DMS 273 treated with DMSO at 0.1 percent for 48 hours (cell line): ENCODE measurements at places on chromosomes 5 and 9.
A peak's percentile ranks its signal among the peaks of the same experiment; 100 is the strongest.

DNA sequence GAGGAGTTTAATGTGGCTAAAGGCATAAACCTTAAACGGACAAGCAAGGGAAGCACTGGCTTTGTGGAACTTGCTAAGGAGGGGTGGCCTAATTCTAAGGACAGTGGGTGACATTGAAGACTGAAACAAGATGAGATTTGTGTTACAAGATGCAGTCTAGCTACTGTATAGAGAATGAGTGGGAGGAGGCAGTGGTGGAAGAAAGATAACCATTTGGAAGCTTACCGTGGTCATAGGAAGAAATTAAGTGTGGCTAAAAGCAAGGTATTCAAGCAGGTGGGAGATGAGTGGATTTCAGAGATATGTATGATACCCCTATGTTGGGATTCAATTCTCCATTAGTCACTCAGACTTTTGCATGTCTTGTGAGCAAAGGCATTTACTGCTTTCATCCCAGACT lies 4.6 kb downstream of the PAM start:
- DNase-seq, result no peak

DNA sequence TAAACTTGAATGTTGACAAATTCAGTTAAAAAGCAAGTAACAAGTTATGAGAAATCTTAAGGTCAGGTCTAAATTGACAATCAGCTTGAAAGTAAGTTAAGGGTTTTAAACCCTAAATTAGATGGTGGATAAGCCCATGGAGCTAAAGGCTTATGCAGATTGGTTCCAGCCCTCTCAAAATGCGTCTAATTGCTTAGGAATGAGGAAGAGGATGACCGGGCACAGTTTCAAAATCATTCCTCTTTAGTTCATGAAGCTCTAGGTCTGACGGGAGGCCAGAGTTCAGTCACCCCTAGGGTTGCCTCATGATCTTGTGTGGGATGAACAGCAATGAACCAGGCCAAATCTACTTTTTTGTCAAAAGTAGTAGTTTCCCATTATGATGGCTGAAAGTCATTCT lies 75.4 kb downstream of the SLC38A9 start:
- no peak for DNase-seq

- DNase-seq, result no peak
These were observed 146.8 kb downstream of the MUSK start for GRCh38 chr9:110815361-110815760.

DNA sequence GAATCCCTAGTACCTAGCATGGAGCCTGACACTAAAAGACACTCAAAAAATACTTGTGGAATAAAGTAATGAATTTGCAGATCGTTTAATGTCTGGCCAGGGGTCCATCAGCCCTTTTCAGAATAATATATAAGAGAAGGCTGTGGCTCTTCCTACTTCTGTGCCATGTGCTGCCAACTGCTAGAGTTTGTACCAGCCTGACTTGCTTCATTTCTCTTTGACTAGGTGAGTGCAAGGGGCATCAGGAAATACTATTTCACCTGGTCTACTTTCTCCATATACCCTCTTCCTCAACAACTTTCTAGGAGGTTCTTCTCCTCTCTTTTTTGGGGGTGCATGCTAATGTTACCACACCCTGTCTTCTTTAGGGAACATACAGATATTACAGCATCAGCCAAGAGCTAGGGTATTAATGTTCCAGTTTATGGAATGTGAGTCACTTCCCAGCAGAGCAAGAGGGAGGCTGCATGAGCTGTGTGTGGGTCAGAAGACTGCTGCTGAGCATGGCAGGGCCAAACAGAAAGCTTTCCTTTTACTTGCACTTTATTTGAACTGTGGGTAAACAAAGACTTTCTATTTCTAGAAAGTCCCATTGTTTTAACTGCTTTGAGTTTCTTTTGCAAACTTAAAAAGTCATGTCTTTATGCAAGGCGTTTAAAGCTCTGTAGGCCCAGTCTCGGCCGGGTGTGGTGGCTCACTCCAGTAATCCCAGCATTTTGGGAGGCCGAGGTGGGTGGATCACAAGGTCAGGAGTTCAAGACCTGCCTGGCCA lies 158.9 kb downstream of the ADAMTSL1 start:
- DNase-seq, result no peak

DNA sequence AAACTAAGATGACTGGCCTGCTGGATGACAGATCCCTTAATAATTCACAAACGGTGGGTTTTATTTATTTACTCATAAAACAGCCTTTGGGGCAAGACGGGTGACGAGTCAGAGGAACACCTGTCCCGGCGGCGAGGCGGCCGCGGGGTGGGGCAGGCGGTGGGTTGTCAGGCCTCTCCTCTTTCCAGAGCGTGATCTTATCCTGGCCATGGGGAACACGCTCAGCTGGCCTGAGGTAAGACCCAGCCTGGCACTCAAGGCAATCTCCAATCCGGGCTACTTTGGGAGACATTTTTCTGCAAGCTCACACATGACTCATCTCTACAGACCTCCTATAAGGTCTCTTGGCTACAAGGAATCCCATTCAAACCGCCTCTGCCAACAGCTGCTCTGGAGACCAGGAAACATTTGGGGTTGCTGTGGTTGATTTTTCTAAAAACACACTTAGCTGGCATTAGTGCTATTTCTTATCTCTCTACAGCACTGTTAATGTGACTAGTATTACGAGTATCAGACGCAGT lies 6.3 kb downstream of the RAPGEF1 start:
- DNase-seq, result peak; percentile 58

GRCh38 chr5:135609981-135610380 lies 31.2 kb upstream of the CXCL14 start:
- no peak for DNase-seq

- peak; percentile 84 for DNase-seq
These were observed 12.7 kb downstream of the ABLIM3 start for GRCh38 chr5:149153751-149154610.
